NCI-H446 (cell line): ENCODE measurements at places on chromosomes 16 and 17.

GRCh38 chr16:87015021-87015420 lies 302.2 kb downstream of the C16orf95 start:
- no peak for DNase-seq

DNA sequence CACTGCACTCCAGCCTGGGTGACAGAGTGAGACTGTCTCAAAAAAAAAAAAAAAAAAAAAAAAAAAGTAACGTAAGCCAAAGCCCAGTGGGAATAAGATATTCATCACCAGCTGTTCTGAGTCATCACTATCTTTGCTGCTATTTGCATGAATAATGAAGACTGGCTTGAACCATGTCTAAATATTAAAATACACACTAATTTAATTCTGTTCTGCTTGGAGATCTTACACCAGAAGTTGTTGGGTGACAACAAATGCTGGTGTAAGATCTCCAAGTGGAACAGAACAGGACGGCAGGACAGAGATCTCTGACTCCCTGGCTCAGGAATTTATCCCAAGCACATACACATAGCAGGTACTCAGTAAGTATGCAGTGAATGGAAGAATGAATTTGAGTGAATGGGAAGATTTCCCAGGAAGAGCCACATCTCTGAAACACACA lies 19.6 kb downstream of the DNAH17 start:
- peak; percentile 22 for DNase-seq

GRCh38 chr17:10192461-10192860 lies 5.9 kb downstream of the GAS7 start:
- DNase-seq, result no peak

GRCh38 chr17:57463103-57463885 lies 207.0 kb downstream of the MSI2 start:
- DNase-seq, result no peak

DNA sequence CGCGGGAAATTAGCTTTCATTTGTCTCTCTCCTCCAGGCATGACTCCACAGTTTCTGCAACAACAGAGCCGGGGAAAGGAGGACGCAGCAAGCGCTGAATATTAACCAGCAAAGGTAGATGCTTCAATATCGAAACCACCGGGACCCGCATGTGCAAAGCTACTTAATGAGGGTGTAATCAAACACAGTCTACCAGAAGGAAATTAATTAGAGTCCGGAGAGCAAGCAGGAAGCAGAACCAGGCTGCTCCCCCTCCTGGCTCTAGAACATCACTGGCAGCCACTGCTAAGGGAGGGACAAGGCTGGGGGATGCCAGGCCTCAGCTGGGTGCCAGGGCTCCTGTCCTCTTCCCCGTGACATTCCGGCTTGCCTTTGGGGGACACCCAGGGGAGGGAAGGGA lies 21.7 kb downstream of the LRRC75A start:
- DNase-seq, result no peak

DNA sequence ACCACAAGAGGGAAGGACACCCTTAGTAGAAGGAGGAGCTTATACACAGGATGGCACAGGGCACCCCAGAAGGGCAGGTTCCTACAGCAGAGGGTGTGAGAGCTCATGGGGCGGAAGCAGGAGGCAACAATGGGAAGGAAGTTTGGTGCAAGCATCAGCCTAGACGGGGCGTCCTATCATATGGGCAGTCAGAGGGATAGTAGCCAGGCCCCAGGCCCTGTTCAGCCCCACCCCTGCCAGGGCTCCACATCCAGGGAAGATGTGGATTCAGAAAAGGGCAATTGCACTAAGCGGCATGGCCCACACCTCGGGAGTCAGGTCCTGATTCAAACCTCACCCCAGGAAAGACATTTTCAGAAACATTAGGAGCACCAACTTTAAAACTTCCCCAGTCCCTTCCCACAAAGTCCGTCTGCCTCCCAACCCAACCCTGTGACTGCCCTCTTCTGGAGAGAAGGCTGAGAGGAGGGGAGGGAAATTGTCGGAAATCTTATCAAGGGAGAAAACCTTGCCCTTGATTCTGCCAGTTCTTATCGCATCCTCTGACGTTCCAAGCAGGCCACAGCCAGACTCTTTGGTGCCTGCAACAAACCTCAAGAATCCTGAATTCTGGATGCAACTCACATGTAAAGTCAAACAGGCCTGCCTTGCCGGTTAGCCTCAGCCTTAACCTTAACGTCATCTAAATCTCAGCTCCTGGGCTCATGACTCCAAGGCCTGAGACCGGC lies 198.8 kb upstream of the CDH5 start:
- DNase-seq, result no peak

GRCh38 chr17:76407509-76407908 lies 23.1 kb downstream of the SPHK1 start:
- DNase-seq, result no peak

DNA sequence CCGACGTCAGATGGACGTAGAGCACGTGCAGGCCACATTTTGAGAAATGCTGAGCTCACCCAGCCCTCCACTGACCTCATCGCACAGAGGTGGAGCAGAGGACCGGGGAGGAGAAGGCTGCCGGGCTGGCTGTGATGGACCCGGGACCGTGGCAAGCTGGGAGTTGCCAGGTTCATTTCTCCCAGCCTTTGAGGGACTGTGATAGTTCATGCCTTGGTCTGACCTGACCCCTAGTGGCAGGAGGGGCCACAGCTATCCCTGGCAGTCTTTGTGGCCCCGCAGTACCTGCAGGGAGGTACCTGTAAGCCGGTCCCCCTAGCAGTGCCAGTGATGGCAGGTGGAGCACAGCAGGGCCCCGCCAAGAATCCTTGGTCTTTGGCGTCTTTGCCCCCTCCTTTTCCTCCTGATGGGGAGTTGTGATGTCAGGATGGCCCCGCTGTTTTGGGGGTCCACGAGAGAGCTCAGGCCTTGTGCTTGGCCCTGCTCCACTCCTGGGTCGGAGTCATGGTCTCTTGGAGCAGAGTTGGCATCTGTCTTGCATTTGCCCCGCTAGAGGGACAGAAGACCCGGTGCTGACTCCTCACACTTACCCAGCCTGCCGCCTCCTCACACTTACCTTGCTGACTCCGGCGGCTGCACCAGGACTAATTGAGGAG lies 50.4 kb downstream of the OR1D5 start:
- DNase-seq, result peak; percentile 40

DNA sequence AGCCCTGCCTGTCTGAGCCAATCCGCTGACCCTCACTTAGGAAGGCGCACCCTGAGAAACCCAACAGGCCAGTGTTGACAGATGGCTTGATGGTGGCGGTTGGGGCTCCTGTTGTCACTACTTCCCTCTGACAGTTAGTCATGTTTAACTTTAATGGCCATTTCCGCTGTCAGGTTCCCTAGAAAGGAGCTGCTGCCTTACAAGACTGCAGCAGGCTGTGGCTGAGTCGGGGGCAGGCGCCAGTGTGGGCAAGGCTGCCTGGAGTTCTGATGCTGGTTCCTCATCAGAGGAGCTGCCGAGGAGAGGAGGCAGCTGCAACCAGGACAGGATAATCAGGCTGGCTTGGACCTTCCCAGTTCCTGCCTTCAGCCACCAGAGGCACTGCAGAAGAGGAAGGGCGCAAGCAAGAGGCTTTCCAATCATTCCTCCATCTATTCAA lies 223.2 kb upstream of the DYNLRB2 start:
- DNase-seq, result no peak
